ENCODE measurements at places on chromosomes 16 and 17. TPM values are rescaled to one million over a fixed set of nuclear protein-coding genes. Genes with fewer than 3 reads are reported as not detected.

Gene NKD1
- 0.29 TPM for total RNA-seq

Gene SNX20
- 38.4 TPM for total RNA-seq

Gene ACE
- not detected for total RNA-seq

Gene PRSS53
- 5.1 TPM for total RNA-seq

Gene ST6GALNAC2
- total RNA-seq: not detected

DNA sequence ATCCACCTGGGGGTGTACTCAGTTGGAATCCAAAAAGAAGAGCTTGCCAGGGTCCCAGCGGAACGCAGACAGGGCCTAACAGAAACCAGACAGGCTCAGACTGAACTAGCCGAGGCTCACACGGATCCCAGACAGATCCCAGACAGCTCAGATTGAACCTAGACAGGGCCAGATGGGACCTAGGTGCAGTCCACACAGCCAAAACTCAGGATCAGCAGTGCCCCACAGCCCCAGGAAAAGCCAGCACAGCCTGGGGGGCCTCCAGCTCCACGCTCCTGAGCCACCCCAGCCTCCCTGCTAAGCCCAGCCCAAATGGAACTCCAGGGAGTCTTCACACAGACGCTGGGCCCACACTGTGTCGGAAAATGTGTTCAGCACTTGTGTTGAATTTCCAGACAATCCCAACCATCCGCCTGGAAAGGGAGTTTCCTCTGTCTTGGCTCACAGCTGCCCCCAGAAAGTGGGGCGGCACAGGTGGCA is 7.5 kb downstream of the STX1B start:
- H3K27ac ChIP-seq: no peak overlapping the region
- no peaks in the 10 kb centered on the region for H3K27me3 ChIP-seq
- H3K36me3 ChIP-seq: no peaks in the 10 kb centered on the region

- no peak overlapping the region for H3K4me3 ChIP-seq
- H3K27ac ChIP-seq: no peak overlapping the region
- peaks cover 8% of the 10 kb centered on the region for H3K27me3 ChIP-seq
- H3K36me3 ChIP-seq: no peaks in the 10 kb centered on the region
- no peak for DNase-seq
These were observed 14.5 kb downstream of the OTOP3 start for GRCh38 chr17:74950207-74950606.

GRCh38 chr17:2780256-2780655 is 16.0 kb upstream of the RAP1GAP2 start:
- no peak for DNase-seq
- peaks cover 12% of the 10 kb centered on the region for H3K27me3 ChIP-seq
- H3K4me3 ChIP-seq: no peak overlapping the region
- H3K36me3 ChIP-seq: no peaks in the 10 kb centered on the region

DNA sequence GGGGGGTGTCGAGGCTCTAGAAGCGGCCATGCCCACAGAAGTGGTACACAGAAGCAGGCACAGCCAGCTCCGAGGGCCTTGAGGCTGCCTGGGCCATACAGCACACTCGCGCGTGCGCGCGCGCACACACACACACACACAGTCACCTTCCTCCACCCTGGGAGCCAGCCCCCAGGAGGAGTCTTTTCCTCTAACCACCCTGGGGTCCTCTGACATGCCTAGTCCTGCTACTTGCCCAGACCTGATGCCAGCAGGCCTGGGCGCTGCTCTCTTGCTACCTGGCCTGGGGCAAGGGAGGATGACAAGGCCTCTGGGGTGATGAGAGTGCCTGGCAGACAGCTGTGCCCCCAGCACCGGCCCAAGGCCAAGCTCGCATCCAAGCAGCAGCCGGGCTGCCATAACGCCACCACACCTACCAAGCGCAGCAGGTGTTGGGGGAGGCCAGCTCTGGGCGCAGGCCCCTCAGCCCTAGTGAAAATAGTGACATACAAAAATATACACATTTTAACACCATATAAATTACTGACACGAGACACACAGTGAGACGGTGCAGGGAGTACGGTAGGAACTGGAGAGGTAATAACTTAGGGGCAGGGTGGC is 41.1 kb downstream of the TSC2 start:
- no peaks in the 10 kb centered on the region for H3K4me1 ChIP-seq
- no peak overlapping the region for H3K4me3 ChIP-seq
- H3K27me3 ChIP-seq: no peaks in the 10 kb centered on the region
- H3K36me3 ChIP-seq: no peaks in the 10 kb centered on the region

DNA sequence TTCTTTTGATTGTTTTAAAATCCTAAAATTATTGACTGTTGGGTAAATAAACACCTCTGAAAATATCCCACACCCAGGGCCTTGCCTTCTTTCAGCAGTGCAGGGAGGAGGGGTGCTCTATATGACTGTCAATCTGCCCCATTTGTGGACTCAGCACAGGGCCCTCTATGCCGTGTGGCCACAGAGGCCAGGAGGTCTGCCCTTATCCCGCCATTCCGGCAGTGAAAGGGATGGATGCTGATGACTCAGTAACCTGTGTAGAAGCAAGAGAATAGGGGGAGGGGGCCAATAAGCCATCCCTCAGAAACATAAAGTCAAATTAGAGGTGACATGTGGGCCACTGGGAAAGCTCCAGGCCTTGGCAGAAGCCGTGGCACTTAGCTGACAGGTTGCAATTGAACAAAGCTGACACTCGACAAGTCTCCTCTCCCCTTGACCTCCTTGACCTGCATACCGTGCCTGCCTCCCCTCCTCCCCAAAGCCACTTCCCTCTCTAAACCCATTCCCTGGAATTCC is 281.4 kb upstream of the DYNLRB2 start:
- H3K36me3 ChIP-seq: peaks cover 2% of the 10 kb centered on the region
- peaks cover 5% of the 10 kb centered on the region for H3K27me3 ChIP-seq
- H3K4me3 ChIP-seq: no peak overlapping the region

GRCh38 chr16:80041410-80041809 is 440.9 kb upstream of the MAF start:
- H3K36me3 ChIP-seq: peaks cover 4% of the 10 kb centered on the region
- H3K27me3 ChIP-seq: peaks cover 23% of the 10 kb centered on the region
- no peak overlapping the region for H3K4me3 ChIP-seq
- H3K4me1 ChIP-seq: no peaks in the 10 kb centered on the region
- DNase-seq: no peak

Data from natural killer cell treated with Interleukin-12 subunit alpha and Interleukin-12 subunit beta and Interleukin-15 and Interleukin-18, amount 100 ng/mL, for 72 hours (primary cell).